ENCODE measurements at places on chromosomes 6 and 20.

GRCh38 chr6:155147958-155148663 is 115.7 kb upstream of the CLDN20 start:
- DNase-seq: no peak

DNA sequence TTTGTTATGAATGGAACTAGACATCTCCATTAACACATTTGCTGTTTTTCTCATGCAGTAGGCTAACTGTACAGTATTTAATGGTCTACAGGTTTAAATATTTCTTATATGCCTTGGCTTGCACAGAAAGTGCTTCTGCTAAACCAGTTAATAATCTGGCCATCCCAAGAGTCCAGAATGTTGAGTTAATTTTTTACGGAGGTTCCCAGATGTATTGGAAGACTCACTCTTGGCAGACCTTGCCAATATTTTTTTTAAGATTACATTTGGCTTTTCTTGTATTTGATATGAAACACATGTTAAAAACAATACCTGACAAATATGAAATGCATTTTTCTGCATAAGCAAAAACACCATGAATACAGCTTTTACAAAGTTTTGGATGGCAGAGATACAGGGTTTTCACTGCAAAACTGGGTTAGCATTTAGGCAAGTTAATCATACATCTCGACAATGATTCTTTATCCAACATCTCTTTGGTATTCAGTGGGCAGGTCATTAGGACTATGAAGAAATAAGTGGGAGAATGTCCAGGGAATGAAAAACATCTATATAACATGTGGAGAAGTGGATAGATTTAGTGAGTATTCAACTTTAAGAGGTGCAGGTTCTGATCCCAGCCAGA is 94.0 kb downstream of the SGK1 start:
- DNase-seq: no peak

- no peak for DNase-seq
Observed at GRCh38 chr6:25014791-25015560, 79.2 kb upstream of the RIPOR2 start.

- no peak for DNase-seq
Observed at GRCh38 chr6:33313105-33313708, 671 bp downstream of the TAPBP start.

- no peak for DNase-seq
Observed at GRCh38 chr6:35728683-35729678, 7.9 kb upstream of the ARMC12 start.
